AML-193 (cell line): ENCODE measurements at places on chromosomes 6 and 20.

- DNase-seq: no peak
Measured at GRCh38 chr6:57158658-57159057, 13.5 kb upstream of the BAG2 start.

GRCh38 chr20:50194831-50195523, 4.3 kb downstream of the CEBPB start:
- DNase-seq: no peak

GRCh38 chr20:11260611-11261010, 586.8 kb upstream of the JAG1 start:
- no peak for DNase-seq

GRCh38 chr6:80605165-80605989, 498.9 kb downstream of the BCKDHB start:
- DNase-seq: peak; percentile 59

DNA sequence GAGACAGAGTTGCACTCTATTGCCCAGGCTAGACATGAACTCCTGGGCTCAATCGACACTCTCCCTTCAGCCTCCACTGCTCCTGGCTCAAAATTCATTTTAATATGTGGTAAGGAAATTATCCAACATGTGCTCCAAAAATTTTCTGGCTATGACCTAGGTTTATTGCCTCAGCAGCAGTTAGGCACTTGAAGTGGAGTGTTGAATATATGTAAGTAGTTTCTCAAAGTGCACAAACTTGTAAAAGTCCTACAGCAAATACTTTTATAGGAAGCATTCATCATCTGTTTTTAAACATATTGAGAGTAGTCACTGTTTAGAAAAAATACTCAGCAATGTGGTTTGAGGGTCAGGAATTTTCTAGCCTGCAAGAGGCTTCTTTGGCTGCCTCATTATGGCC, 13.2 kb downstream of the FILIP1 start:
- DNase-seq: no peak

DNA sequence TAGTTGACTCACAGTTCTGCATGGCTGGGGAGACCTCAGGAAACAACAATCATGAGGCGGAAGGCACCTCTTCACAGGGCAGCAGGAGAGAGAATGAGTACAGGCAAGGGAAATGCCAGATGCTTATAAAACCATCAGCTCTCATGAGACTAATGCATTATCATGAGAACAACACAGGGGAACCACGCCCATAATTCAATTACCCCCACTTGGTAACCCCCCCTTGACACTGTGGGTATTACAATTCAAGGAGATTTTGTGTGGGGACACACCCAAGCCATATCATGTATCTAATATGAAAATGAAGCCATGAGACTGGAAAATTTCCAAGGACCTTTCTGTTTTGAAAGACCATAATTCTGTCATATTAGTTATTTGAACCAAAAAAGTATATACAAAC, 342.4 kb upstream of the PLCB4 start:
- no peak for DNase-seq

- DNase-seq: no peak
Measured at GRCh38 chr6:164303102-164303964, 888.8 kb downstream of the QKI start.

DNA sequence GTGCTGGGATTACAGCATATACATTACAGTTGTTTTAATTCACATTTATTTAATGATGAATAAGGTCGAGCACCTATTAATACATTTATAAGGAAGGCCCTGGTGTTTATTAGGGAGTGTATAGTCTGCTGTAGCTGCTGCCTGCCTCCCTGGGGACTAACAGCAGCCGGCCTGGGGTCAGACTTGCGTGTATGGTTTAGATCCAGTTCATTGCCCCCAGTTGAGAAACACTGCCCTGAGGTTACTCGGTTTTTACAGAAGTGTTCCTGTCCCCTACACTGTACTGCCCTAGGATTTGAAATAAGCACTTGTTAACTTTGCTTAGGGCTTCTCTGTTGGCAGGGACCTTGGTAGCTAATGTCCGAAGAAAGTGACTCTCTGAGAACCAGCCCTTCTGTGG, 4.0 kb downstream of the TTPAL start:
- DNase-seq: no peak

GRCh38 chr6:169652896-169653295, 48.9 kb downstream of the WDR27 start:
- no peak for DNase-seq

- DNase-seq: peak; percentile 50
Measured at GRCh38 chr6:138287144-138287955, 69.1 kb upstream of the PBOV1 start.

DNA sequence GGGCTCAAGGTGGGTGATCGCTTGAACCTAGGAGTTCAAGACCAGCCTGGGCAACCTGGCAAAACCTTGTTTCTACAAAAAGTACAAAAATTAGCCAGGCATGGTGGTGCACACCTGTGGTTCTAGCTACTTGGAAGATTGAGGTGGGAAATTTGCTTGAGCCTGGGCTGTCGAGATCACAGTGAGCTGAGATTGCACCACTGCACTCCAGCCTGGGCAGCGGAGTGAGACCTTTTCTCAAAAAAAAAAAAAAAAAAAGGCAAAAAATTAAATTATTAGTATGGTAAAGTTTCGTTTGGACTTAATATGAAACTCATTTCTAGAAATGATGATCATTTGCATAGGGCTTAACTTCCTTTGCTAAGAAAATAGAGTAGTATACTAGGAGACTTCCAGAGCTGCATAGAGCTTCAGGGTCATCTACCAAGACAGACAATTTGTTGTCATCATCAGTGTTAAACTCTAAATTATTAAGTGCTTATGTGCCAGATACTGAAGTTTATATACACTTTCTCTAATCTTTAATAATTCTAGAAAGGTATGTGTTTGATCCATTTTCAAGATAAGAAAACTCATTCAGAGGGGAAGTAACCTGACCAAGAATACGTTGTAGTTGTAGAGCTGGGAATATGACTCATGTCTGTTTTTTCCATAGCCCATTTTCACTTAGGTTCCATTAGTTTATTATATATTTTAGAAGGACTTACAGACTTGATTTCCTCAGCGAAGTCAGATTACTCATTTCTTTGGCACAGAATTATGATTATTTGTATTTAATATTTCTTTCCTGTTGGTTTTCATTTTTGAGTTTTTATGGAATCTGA, 84.5 kb downstream of the SLC16A10 start:
- no peak for DNase-seq

DNA sequence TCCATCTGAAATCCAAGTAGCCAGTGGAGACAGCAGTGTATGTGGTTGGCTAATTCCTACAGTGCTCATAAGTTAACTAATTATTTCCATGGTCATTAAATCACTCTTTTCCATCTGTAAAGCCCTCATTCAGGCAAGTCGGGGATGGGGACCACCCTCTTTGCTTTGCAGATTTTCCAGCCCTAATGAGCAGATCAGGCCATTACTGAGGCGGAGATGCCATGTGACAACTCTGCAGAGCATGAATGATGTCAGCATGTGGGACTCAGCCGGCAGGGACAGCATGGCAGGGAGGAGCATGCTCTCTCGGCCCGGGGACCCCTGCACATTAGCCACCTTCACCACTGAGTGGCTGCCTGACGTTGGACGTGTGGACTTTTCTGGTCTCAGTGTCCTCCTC, 623.3 kb upstream of the CDH4 start:
- DNase-seq: no peak

DNA sequence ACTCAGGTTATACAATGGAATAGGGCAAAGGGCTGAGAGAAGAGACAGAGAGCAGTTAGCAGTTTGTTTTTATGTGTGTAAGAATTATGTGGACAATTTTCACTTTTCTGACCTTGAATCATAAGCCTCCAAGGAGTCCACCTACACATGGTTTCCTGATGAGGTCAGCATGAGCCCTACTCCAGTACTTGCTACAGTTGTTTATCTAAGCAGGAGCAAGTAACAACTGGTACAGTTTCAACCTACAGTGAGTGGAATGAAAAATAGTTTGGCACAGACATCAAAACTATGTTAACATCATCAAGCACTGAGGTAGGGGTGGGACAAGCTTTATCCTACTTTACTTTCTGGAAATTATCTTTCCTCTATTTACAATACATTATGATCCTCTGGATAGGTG, 426.7 kb upstream of the ID4 start:
- DNase-seq: no peak

DNA sequence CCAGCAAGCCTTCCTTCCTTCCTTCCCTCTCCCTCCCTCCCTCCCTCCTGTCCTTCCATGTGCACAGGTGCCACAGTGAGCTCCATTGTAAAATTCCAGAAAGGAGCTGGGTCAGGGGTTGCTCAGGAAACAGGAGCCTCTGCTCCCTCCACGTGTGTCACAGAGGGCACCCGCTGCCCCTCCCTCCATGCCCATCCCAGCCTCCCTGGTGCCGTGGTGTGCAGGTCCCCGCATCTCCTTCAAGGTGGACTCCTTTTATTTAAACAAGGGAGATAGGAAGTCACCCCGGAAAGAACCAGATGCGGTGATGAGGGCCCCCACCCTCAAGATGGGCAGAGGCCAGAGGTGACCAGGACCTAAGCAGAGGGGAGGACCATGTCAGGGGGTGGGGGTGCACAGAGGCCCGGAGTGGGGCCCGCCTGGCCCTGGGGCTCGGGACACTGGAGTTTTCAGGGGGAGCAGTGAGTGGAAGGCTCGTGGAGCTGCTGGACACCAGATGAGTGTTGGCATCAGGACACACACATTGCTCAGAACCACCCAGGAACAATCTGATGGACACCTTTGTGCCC, 85.4 kb downstream of the DHX35 start:
- DNase-seq: no peak

- no peak for DNase-seq
Measured at GRCh38 chr20:9515741-9516233, 1.4 kb downstream of the LAMP5 start.

- DNase-seq: no peak
Measured at GRCh38 chr20:53713328-53714056, 119.9 kb upstream of the ZNF217 start.

GRCh38 chr6:41049521-41049920, 3.5 kb upstream of the APOBEC2 start:
- DNase-seq: no peak

DNA sequence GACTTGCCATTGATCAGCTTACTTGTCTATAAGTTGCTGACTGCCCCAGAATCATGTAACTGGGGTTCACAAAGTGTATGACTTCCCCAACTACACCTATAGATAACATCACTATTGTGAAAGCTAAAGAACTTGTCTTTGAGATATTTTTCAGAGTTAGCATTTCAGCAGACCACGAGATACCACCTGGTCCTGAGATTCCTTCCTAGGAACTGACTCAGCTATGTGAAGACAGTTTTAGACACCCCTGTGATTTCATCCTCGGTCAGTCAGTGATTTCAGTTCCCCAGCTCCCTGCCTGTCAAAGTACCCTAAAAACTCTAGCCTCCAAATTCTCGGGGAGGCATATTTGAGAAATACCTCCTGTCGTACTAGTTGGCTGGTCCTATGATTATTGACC, 62.4 kb downstream of the TXNDC5 start:
- DNase-seq: no peak

GRCh38 chr6:126773112-126773805, 345.2 kb upstream of the RSPO3 start:
- DNase-seq: no peak

DNA sequence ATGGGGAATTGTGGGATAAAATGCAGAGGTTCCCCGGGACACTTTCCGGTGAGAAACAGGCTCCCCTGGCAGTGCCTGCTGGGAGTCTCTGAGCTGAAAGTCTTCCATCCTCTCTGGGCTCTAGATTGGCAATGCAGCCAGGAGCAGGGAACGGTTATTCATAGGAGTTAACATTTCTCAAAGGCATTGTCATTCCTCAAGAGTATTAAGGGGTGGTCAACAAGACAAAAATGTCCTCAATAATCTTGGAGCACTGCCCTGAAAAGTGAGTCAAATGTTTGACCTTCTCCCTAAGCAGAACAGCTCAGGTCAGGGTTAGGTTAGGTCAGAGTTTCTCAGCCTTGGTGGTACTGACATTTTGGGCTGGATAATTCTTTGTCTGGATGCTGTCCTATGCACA, 13.2 kb downstream of the BPIFB1 start:
- DNase-seq: no peak

DNA sequence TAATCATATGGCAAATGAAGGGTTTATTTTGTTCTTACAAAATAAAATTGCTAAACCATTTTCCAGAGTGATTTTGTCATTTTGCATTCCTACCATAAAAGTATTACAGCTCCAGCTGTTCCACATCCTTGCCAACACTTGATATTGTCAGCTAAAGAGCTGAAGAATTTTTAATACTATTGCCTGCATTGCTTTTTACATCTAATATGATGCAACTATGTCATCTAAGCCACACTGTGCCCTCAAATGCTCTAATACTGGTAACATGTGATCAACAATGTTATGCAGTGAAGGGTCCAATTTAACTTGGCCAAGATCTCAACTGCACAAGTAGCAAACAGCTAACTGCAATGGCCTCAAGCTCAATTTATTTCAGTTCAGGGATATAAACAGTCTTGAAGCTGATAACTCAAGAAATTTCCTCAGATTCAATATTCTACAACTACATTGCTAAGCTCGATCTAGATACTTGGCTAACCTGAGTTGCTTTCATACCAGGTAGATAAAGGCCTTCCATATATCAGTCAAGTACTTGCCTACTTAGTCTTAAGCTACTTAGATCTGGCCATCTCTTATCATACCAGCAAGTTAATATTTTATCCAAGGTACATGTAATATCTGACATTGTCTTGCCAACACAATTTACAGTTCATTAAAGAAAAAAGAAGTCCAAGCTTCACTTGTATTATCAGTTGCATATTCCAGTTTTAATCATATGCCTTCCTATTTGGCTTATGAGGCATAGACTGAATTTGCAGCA, 17.0 kb downstream of the AKIRIN2 start:
- DNase-seq: no peak

GRCh38 chr20:12113468-12114371, 196.0 kb downstream of the BTBD3 start:
- no peak for DNase-seq

- no peak for DNase-seq
Measured at GRCh38 chr6:40131675-40132074, 197.4 kb upstream of the MOCS1 start.

DNA sequence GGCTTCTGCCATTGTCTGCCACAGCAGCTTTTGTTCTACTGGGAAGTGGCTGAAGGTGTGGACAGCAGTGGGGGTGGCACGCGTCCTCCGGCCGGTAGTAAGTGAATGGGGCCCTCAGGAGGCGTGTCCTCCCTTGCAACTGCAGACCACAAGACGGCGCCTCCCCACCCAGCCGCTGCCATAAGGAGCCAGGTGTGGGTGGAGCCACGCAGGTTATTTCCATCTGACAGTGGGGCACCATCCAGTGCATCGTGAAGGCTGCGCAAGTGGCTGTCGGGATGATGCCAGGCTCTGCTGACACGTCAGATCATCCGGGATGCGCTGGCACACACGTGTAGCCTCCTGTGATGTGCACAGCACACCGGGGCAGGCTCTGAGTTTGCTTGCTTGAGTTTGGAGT, 379.7 kb downstream of the CDH4 start:
- DNase-seq: no peak
